ENCODE measurements at places on chromosomes 4 and X. TPM values are rescaled to one million over a fixed set of nuclear protein-coding genes. Genes with fewer than 3 reads are reported as not detected.

DNA sequence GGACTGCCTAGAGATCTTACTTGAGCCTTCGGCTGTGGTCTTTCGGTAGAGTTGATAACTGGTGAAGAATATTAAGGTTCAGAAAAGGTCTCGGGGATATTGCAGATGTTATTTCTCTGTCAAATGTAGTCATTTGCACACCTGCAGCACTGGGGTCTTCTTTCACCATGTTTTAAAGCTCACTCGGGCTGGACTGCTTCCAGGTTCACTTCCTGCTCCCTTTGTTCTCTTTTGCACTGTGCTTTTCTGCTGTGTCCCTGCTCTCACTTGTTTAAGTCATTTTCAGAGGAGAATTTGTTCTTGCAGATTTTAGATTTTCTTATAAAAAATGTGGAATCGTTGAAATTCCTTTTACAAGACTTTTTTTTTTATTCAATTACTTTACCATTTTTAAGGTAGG is 68.5 kb downstream of the BMPR1B start:
- DNase-seq, result no peak

DNA sequence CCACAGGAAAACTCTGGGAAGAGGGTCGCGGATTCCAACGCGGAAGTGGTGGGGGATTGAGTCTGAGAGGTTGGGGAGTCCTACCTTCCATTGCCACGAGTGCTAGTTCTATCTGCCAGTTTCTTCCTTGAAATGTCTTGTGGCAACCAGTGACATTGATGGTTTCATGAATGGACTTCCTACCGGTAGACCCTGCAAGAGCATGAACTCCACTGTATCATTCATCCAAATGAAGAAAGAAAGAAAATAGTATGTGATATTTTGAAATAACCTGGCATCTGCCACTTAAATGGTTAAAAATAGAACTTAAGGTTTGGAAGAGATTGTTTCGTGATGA is 1.1 kb upstream of the SLC10A7 start:
- DNase-seq, result no peak

DNA sequence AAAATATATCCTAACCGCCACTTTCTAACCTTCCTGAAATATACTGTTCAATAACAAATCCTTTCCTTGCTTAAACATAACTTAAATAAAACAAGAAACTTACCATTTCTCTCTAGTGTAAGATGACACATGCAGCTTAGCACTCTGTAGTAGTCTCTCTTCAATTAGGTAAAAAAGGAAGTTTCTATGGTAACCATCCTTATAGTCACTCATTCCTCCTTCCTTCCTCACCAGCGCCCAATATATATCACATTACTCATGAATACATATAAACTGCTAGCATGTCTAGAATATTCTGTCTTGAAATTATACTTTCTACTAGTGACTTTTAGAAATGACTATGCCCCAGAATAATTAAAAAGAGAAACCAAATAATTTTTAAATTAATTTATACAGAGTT is 112.2 kb downstream of the SNCA start:
- DNase-seq, result no peak

DNA sequence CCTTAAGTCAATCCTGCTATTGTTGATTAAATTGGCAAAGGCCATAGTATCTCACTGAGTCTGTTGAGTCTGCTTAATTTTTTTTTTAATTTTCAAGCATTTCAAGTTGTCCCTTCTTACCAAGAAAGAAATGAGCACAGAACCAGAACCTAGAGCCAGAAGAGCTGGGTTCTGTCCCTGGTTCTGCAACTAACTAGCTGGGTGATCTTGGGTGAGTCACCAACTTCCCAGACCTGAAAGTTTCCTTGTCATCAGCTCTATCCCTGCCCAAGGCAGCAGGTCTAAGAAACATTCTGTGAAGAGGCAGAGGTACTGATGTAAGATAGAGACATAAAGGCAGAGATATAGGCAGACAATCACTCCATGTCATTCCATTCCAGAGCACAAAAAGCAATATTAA is 17.3 kb downstream of the TEC start:
- no peak for DNase-seq

DNA sequence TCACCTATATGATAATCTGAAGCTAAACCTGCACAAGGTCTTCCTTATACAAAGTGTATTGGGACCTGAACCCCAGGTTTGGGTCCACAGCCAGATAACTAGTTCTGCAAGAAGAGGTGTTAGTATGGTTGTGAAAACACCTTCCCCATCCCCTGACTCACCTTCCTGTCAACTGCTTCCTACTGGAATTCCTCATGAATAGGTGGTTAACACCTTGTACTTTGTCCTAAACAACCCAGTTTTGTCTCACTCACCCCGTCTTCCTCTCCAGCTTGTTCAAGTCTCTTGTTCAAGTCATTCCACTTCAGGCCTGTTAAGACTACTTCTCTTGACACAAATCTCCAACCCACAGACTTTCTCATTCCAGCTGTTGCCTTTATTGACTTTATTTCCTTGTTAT is 45.5 kb downstream of the CCNG2 start:
- no peak for DNase-seq

GRCh38 chr4:89788206-89789072 is 48.5 kb downstream of the SNCA start:
- DNase-seq, result no peak

GRCh38 chr4:36509845-36510244 is 228.4 kb downstream of the DTHD1 start:
- no peak for DNase-seq

DNA sequence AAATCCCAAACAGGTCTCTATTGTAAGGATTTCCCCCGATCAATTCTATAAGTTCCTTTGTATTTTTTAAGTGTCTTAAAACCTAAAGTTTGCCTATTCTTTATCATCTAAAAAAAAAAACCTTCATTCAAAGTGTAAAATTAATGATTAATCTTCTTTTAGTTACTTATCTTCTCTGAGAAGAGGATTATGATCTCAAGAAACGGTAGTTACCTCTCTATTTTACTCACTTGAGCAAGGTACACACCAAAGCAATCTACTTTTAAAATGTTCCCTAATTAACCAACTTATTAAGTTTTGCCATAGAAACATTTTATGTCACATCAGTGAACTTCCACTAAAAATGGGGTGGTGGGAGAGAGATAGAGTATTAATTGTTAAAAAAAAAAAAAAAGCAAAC is 15.2 kb upstream of the GALNT7 start:
- DNase-seq, result no peak

DCHS2 gene
- 0.32 TPM for total RNA-seq

SSX4B gene
- not detected for total RNA-seq

ARR3 gene
- total RNA-seq, result not detected

ZNF157 gene
- 0.23 TPM for total RNA-seq

VBP1 gene
- 33.9 TPM for total RNA-seq

All from upper lobe of right lung (tissue), 1 donor.